Panc1 (cell line): ENCODE measurements at places on chromosomes 6 and 20. TPM values are rescaled to one million over a fixed set of nuclear protein-coding genes. Genes with fewer than 3 reads are reported as not detected.

The TAGAP gene
- 0.13 TPM for total RNA-seq

The TTK gene
- 35.5 TPM for total RNA-seq

The RIMS4 gene
- total RNA-seq, result 4.0 TPM

The CD83 gene
- 5.3 TPM for total RNA-seq

The PAK1IP1 gene
- total RNA-seq, result 27.3 TPM

The FOXA2 gene
- total RNA-seq, result 28.0 TPM

The CCN2 gene
- total RNA-seq, result 155 TPM

The SALL4 gene
- total RNA-seq, result 1.6 TPM

The SLC35D3 gene
- not detected for total RNA-seq

The NOX3 gene
- not detected for total RNA-seq

The PRSS35 gene
- 0.10 TPM for total RNA-seq

The LY6G6C gene
- total RNA-seq, result 0.23 TPM

The SOX18 gene
- total RNA-seq, result 18.7 TPM

The PSMB9 gene
- total RNA-seq, result 41.5 TPM

The BACH2 gene
- 1.6 TPM for total RNA-seq

The OTOR gene
- not detected for total RNA-seq

The HLA-DOA gene
- 0.08 TPM for total RNA-seq

The GRM1 gene
- total RNA-seq, result not detected

The CRISP2 gene
- total RNA-seq, result not detected

The BLCAP gene
- 50.1 TPM for total RNA-seq

The ZHX3 gene
- 19.8 TPM for total RNA-seq

The CALHM4 gene
- not detected for total RNA-seq

The MGME1 gene
- 27.0 TPM for total RNA-seq

The SLC16A10 gene
- 0.18 TPM for total RNA-seq

The MAS1 gene
- total RNA-seq, result not detected

The OR12D2 gene
- total RNA-seq, result not detected

The BTN1A1 gene
- 0.10 TPM for total RNA-seq

The FABP7 gene
- not detected for total RNA-seq

The FAM83C gene
- total RNA-seq, result not detected

The SH3BGRL2 gene
- 8.5 TPM for total RNA-seq

The BFSP1 gene
- 6.9 TPM for total RNA-seq

The PHACTR3 gene
- total RNA-seq, result 0.10 TPM

The FBXO9 gene
- 60.0 TPM for total RNA-seq

The HLA-DQB1 gene
- total RNA-seq, result 0.51 TPM

The ISM1 gene
- total RNA-seq, result not detected

The ZC2HC1B gene
- not detected for total RNA-seq

The ECT2L gene
- not detected for total RNA-seq

The TOX2 gene
- total RNA-seq, result 85.4 TPM

The CD40 gene
- 14.1 TPM for total RNA-seq

The SMOC2 gene
- total RNA-seq, result 0.13 TPM

The BANF2 gene
- total RNA-seq, result not detected

The MAP7 gene
- 1.8 TPM for total RNA-seq

The PPT2 gene
- total RNA-seq, result 20.1 TPM

The BHLHE23 gene
- not detected for total RNA-seq

The ACOT13 gene
- total RNA-seq, result 31.6 TPM

The SPATA2 gene
- 8.3 TPM for total RNA-seq

The RNF39 gene
- total RNA-seq, result not detected

The SNX3 gene
- 223 TPM for total RNA-seq

The PSORS1C2 gene
- total RNA-seq, result not detected

The VPS16 gene
- total RNA-seq, result 35.3 TPM

The KCNK5 gene
- 0.77 TPM for total RNA-seq

The FAM229B gene
- 12.0 TPM for total RNA-seq

The TUBE1 gene
- total RNA-seq, result 22.3 TPM

The TMEM74B gene
- 1.1 TPM for total RNA-seq

The GDAP1L1 gene
- not detected for total RNA-seq

The NCOA5 gene
- total RNA-seq, result 30.6 TPM
